ENCODE measurements at places on chromosomes 4 and X. TPM values are rescaled to one million over a fixed set of nuclear protein-coding genes. Genes with fewer than 3 reads are reported as not detected.

DNA sequence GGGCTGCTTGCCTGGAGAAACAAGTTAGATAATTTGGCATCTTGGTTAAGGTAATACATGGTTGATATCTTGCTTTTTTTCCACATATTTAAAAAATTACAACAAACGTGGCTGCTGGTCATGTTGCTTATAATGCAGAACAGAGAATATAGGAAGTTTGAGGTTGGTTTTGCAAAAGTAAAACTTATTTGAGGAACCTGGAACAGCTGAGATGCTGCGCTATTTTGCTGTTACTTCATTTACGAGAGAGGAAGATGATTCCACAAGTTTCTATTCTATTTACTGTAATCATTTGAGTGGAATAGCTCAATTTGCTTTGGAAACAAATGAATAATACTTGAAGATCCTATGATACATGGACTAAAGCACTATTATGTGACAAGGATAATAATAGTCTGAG lies 118.9 kb downstream of the TMA16 start:
- DNase-seq, result no peak

GRCh38 chr4:15198070-15198727 lies 195.9 kb downstream of the CPEB2 start:
- no peak for DNase-seq

- no peak for DNase-seq
Observed at GRCh38 chr4:16192057-16192456, 34.2 kb downstream of the TAPT1 start.

DNA sequence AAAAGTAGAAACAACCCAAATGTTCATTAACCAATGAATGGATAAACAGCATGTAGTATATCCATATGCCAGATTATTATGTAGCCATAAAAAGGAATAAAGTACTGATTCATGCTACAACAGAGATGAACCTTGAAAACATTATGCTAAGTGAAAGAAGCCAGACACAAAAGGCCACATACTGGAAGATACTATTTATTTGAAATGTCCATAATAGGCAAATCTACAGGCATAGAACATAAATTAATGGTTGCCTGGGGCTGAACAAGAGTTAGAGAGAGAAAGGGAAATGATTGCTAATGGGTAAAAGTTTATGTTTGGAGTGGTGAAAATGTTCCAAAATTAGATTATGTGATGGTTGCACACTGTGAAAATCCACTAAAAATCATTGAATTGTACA lies 44.4 kb downstream of the IL13RA2 start:
- no peak for DNase-seq

- no peak for DNase-seq
Observed at GRCh38 chr4:7198440-7199128, 6.2 kb downstream of the SORCS2 start.

DNA sequence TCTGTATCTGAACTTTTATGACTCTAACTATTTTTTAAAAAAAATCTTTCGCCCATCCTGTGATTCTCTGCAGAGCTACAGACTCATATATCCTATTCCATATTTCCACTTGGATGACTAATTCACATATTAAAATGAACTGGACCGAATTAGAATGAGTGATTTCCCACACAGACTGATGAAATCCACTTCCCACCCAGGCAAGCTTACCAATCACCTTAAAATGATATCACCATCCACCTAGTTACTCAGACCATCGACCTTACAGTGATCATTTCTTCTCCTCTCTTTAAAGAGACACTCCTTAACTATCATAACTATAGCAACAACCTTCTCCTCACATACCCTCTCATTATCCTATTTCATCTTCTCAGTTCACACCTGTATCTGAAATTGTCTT lies 34.1 kb upstream of the GUCY1B1 start:
- no peak for DNase-seq

DNA sequence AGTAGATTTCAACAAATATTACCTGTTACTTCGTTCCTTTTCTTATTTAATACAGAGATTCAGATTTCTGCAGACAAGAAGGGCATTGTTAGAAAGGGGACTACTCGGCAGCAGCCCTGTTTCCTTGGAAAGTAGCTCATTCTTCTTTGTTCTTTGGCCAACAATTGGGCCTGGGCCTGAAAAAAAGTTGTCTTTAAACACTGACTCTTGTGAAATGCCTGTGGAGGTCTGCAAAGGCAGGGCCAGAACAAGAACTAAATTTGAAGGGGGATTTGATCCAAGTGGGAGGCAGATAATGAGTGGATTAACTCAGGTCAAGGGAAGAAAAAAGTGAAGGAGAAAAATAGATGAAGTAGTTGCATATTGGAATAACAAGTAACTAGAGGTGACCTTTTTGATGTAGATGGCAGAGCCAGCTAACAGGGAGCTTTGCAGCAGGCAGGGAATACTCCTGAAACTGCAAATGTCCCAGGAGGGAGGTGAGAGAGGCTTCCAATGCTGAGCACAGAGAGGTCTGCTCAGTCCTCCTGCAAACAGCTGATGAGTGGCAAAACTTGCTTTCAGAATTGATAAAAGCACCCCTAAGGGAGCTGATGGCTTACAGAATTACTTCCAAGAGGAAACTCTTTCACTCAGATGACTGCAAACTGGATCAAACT lies 393.2 kb upstream of the HS3ST1 start:
- no peak for DNase-seq

GRCh38 chrX:144616317-144616716 lies 631.0 kb upstream of the SPANXN1 start:
- no peak for DNase-seq

GRCh38 chr4:151658959-151659600 lies 101.7 kb downstream of the GATB start:
- no peak for DNase-seq

GRCh38 chr4:80233390-80233789 lies 33.1 kb upstream of the FGF5 start:
- no peak for DNase-seq

Gene TAPT1
- 39.6 TPM for total RNA-seq

Gene FAM47A
- not detected for total RNA-seq

Gene UGT2B15
- 111 TPM for total RNA-seq

Measured in left lobe of liver (tissue), 2 donors.